ENCODE measurements at places on chromosomes 1 and 21.
A peak's percentile ranks its signal among the peaks of the same experiment; 100 is the strongest.

DNA sequence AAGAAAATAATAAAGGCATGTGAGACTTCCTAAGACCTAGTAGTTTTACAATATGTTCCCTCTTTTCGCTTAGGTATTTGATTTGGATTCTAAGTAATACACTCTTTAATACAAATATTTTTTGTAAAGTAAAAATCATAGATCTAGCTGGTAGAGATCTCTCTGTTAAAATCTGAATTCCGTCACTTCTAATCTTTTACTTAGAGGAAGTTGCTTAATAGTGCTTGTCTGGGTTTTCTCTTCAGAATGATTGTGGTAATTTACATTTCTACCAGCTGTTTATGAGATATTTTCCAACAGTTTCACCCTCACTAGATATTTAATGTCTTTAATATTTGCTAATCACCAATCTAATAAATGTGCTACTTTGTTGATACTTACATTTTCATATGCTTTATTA, 23.3 kb downstream of the RBM11 start:
- no peak for DNase-seq

DNA sequence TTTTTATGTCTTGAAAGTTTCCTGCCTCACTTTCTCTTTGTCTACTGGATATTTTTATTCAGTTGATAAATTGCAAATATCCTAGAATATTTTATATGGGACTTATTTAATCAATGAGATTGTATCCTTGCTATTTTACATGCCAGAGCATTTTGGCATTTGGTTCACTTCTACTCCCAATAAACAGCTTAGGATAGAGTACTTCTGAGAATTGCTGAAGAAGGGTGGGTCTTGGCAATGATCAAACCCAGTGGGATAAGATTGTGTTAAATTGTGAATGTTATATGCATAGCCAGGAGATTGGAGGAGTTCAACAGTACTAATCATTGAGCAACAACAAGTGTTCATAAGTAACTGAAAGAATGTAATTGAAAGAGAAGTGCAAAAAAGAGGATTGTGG, 60.1 kb downstream of the SDCCAG8 start:
- DNase-seq: peak; percentile 64

GRCh38 chr1:199687321-199687720, 340.2 kb upstream of the NR5A2 start:
- peak; percentile 20 for DNase-seq

DNA sequence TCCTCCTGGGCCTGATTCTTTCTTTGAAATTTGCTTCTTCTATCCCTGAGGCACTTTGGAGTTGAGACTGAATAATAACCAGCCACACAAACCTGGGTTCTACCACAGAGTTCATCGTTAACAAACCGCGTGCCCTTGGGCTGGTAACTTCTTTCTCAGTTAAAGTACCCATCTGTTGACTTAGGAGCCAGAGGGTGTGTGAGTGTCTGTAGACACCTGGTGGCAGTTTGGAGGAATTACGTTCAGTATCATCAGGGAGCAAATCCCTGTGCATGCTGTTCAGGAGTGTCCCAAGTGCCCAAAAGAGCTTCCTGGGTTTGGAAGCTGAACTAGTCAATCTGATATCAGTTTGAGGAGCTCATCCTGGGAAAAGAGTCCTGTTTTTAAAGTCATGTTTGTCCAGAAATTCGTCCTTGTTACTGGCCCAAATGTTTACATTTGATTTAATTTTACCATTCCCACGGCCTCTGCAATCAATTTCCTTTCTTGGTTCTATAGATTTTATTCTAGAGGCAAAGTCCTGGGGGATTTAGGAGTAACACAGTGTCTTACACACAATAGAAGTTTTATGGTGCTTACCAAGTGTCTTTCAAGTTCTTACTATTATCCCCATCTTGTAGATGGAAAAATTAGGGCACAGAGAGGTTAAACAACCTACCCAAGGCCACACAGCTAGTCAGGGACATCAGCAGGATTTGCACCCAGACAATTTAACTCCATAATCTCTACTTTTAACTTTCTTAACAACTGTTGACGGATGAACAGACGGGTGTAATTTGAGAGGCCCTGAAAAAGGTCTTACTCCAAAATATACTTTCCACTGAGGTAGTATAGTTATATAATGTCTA, 26.7 kb upstream of the RPTN start:
- DNase-seq: peak; percentile 79

DNA sequence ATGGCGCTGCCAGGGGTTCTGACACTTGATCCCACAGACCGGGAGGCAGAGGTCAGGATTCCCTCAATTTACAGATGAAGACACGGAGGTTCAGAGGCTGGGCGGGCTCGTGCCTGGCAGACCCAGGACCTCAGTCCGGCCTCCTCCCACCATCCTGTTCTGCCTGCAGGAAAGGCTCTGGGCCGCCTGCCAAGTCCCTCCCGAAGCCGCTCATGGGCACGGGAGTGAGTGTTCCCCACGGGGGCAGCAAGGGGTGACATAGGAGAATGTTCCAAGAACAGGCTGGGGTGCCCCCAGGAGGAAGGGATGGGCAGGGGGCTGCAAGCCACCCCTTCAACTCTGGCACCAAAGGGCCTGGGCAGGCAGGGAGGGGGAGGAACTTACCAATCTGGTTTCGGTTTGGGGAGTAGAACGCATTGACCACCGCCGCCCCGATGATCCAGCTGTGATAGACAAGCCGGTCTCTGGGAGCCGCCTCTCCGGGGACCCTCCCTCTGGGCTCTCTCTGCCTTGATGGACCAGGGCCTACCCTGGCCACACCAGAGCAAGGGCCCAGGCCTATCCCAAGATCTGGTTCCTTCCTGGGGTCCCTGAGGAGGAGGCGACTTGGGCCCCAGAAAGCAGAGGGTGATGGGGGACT, 7.5 kb downstream of the PRXL2B start:
- peak; percentile 12 for DNase-seq

- DNase-seq: no peak
Observed at GRCh38 chr1:232822530-232822929, 17.3 kb downstream of the MAP10 start.

DNA sequence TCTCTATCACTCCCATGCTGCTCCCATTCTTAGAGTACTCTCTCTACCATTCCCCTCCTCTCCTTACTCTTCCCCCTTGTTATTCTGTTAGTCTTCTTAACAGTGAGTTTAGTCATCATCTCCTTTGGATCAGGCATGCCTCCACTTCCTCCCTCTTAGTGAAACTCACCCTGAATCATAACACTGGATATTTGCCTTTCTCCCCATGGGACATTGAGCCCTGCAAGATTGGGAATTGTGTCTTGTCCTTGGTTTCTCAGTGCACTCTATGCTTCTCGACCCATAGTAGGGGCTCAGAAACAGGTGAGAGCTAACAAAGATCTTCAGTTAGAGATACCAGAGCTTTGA, 68.3 kb upstream of the GCLM start:
- DNase-seq: peak; percentile 76

GRCh38 chr1:118335331-118335732, 150.3 kb upstream of the SPAG17 start:
- DNase-seq: no peak

GRCh38 chr1:16921391-16922185, at the start of gene CROCC:
Gene CROCC (plus strand): TSS chr1:16921931. CDS start chr1:16922019, 88 bp downstream.
- DNase-seq: no peak

DNA sequence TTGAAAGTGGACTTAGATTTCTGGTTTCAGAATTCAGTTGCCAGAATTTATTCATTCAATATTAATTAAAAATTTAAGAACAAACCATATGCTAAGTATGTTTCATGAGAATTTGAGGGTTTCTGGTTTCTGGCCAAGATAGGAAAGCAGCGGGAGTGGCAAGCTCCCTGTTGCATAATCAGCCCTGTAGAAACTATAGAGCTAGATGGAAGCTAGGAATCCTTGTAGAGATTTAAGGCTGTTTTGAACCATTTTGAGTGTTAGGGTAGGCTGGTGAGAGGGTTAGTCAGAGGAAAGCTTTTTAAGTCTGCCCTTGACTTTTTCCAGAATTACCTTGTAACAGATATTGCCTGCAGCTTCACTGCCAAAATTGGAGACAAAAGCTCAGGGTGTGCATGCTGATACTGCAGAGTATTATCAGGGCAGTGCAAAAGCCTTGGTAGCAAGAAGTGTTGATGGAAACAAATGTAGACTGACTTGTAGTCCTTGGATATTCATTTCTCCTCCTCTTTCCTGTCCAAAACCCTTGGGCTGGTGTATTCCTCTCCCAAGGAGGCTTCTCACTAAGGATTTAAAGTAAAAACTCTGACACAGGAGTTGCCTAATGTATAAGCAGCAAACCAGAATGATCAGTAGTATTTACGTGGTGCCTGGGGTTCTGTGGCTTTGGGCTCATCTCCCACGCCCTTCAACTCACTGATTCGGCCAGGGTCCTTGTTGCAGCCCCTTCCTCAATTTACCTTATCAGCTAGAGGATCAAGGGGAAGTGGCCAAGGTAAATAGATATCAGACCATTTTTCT, 12.6 kb upstream of the GIPC2 start:
- peak; percentile 36 for DNase-seq

GRCh38 chr1:96425382-96426129, 296.0 kb upstream of the PTBP2 start:
- DNase-seq: no peak

GRCh38 chr1:110161849-110162248, 11.6 kb downstream of the SLC6A17 start:
- no peak for DNase-seq

- peak; percentile 29 for DNase-seq
Observed at GRCh38 chr1:96598416-96599168, 123.0 kb upstream of the PTBP2 start.

DNA sequence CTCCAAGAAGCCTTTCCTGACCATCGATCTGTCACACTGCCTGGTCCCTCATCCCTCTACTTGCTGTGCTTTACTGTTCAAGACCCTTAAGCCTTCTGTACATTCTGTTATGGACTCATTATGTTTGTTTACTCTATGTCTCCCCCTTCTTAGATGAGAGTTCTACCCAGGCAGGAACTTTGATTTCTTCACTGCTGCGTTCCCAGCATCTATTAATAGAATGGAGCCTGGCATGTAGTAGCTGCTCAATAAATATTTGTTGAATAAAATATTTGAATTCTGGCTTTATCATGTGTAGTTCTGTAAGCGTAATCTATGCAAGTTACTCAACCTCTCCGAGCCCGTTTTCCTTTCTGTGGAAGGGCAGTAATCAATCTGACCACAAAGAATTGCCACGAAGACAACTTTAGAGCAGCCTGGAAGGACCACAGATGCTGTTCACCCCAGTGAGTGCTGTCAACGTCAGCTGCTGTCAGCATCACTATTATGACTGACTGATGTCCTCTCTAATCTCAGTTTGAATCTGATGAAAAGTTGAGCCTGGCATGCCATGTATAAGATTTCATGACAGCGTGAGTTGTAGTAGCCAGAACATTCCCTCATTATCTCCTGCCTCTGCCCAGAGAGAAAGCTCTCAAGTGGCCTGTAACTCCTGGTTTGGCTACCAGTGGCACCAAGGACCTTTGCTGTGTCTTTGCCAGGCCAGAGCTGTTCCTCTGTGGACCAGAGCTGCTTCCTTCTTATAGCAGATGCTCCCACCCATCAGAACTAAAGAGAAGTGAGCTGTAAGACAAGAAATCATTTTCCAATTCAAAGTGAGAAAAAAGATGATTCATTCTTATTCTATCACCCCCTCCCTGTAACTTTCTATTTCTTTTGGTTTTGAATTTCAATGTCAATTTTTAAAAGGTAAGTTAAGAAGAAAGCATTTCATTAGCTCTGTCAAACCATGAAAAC, 94.5 kb downstream of the PRDM2 start:
- DNase-seq: no peak

GRCh38 chr21:15445327-15445726, 284.5 kb upstream of the USP25 start:
- DNase-seq: no peak

- no peak for DNase-seq
Observed at GRCh38 chr1:119316870-119317416, 51.6 kb upstream of the HAO2 start.

- no peak for DNase-seq
Observed at GRCh38 chr1:75274920-75275506, 140.8 kb downstream of the LHX8 start.

DNA sequence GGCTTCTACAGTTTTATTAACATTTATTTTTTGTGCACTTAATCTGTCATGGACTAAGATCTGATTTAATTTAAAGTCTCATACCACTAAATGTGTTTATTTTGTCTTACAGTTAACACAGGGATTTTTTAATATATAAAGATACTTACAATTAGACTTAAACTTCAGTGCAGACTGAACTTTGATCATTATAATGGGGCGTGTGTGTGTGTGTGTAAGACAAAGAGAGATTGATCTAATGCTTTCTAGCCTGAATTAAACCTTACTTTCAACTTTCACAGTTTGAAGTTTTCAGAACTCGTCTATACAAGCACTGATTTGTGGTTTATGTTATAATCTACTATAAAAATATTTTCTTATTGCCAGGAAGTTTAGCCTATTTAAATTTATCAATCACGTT, 150.8 kb downstream of the COP1 start:
- DNase-seq: no peak

- no peak for DNase-seq
Observed at GRCh38 chr1:199064971-199065370, 426.1 kb downstream of the PTPRC start.

GRCh38 chr21:25983745-25984144, 186.8 kb downstream of the APP start:
- DNase-seq: peak; percentile 24

DNA sequence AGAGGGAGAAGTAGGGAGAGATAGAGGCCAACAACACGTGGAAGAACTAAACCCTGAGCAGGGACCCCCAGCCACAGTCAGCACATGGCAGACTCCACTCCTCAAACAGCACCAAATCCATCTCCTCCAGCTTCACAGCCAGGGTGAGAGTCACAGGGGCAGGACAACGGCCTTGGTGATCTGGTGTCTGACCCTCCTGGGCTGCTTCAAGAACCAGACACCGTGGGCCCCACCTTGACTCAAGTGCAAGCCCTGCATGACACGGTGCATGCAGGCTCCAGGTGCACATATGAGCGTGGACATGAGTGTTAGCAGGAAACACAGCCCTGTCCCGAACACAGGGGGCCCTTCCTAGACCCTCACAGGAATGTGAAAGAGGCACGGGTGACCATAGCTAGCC, 21.9 kb downstream of the S100A7 start:
- DNase-seq: no peak

DNA sequence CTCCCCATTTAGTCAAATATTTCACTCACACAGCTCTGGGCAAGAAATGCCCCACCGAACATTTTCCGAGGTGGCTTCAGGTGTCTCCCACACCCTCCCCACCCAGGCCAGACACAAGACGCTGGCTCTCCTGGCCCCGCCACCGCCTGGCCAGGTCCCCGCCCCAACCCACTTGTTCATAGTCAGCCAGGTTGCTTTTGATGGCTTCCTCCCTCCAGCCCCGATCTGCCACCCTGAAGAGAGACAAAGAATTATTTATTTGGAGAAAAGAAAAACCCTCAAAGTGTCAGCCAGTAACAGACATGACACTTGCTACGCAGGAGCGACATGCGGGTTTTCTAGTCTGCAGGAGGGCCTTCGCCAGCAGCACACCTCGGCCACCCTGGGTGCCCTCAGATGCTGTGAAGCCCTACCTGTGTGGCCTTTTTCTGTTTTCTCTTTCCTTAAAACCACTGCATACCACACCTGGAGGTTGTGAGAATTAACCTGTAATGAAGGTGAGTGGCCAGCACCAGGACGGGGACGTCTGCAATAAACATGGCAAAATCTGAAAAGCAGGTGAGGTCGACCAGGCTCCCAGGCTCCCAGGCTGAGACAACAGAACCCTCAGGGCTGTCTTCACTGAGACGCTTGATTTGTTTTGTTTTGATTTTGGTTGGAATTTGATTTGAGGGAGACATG, 27.2 kb downstream of the SSBP3 start:
- no peak for DNase-seq
